ENCODE measurements at places on chromosomes 11 and 22.

- no peak for DNase-seq
Measured at GRCh38 chr11:74020539-74020938, 11.7 kb upstream of the UCP3 start.

DNA sequence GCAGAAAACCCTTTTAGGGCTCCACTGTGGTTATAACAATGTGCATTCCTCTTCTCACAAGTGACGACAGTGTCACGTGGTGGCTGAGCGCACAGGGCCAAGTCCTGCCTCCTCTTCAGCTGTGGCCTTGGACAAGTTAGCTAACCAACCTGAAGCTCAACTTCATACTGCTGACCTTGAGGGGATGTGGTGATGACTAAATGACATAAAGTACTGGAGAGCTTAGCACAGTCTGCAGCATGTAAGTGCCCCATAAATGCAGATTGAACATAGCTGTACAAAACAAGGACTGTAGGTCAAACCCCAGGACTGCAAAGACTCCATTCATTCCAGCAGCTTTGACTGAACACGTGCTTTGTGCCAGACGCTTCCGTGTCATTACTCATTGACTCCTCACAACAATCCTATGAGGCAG is 20.1 kb upstream of the MRGPRX2 start:
- peak; percentile 89 for DNase-seq

GRCh38 chr22:23698094-23698493 is 7.3 kb downstream of the RGL4 start:
- DNase-seq, result no peak

- DNase-seq, result peak; percentile 48
Measured at GRCh38 chr11:118620529-118621070, 13.2 kb downstream of the PHLDB1 start.

- peak; percentile 20 for DNase-seq
Measured at GRCh38 chr22:42752912-42753311, 32.2 kb upstream of the A4GALT start.

DNA sequence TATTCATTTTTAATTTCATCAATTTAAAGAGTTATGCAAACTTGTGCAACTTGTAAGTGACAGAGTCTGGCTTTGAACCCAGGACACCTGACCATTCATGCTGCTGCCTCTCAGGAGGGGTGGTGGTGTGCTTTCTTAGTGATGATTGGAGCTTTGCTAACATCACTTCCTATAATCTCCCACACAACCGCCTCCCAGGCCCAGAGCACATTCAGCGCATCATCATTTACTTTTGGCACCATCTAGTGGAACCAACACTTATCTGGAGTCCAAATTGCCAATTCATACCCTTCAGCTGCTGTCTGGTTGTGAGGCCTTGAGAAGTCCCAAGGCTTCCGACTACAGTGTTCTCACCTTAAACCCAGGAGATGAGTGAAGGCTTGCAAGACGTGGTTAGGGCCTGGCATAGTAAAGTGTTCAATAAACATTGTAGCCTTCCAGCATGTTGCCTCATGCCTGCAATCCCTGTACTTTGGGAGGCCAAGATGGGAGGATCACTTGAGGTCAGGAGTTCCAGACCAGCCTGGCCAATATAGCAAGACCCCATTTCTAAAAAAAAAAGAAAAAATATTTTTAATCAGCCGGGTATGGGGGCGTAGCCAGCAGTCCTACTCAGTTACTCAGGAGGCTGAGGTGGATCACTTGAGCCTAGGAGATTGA is 1.1 kb upstream of the TTLL1 start:
- peak; percentile 84 for DNase-seq

DNA sequence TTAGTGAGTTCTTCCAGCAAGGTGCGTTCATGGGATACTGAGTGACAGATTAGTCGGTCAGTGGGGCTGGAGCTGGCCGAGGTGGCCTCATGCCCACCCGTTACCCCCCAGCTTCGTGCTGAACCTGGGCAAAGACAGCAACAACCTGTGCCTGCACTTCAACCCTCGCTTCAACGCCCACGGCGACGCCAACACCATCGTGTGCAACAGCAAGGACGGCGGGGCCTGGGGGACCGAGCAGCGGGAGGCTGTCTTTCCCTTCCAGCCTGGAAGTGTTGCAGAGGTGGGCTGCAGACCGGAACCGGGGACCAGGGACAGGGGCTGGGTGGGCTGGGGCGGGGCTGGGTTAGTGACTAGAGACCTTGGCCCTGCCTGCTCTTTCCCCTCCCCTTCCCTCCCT is 2.9 kb downstream of the LGALS1 start:
- DNase-seq, result no peak

All from fibroblast of pulmonary artery (primary cell).